Stimulated activated CD4-positive, alpha-beta T cell treated with anti-CD3 and anti-CD28 coated beads, Interleukin-2, amount 100 ng/mL, for 4 hours (primary cell): ENCODE measurements at places on chromosomes 16 and 17.

GRCh38 chr17:59601130-59601529 is 18.6 kb upstream of the CLTC start:
- no peak for DNase-seq

DNA sequence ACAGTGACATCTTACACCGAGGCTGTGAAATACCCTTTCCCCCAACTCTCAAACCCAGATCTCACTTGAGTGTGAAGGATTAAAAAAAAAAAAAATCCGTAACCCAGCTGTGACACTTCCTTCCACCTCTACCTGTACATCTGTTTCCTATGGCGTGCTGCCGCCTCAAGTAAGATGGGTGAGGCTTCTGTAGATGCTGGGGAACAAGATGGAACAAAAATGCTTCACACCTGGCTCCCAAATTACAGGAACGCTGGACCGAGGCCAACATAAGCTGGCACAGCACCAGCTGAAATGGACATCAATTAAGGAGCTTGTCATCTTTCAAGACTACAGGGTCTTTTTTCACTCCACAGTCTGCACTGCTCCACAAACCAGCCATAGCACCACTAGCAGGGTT is 95.9 kb downstream of the HIC1 start:
- no peak for DNase-seq

DNA sequence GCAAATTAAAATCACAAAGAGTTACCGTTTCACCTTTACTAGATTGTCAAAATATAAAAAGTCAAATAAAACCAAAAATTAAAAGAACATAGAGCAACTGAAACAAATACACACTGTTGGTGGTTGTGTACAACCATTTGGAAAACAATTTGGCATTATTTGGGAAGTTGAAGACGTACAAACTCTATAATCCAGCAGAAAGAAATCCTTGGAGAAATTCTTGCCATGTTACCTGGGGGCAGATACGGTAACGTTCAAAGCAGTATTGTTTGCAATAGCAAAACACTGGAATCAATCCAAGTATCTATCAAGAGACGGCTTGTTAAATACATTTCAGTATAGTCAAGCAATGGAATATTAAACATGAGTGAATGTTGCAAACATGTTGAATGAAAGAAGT is 56.7 kb downstream of the TBX4 start:
- no peak for DNase-seq

DNA sequence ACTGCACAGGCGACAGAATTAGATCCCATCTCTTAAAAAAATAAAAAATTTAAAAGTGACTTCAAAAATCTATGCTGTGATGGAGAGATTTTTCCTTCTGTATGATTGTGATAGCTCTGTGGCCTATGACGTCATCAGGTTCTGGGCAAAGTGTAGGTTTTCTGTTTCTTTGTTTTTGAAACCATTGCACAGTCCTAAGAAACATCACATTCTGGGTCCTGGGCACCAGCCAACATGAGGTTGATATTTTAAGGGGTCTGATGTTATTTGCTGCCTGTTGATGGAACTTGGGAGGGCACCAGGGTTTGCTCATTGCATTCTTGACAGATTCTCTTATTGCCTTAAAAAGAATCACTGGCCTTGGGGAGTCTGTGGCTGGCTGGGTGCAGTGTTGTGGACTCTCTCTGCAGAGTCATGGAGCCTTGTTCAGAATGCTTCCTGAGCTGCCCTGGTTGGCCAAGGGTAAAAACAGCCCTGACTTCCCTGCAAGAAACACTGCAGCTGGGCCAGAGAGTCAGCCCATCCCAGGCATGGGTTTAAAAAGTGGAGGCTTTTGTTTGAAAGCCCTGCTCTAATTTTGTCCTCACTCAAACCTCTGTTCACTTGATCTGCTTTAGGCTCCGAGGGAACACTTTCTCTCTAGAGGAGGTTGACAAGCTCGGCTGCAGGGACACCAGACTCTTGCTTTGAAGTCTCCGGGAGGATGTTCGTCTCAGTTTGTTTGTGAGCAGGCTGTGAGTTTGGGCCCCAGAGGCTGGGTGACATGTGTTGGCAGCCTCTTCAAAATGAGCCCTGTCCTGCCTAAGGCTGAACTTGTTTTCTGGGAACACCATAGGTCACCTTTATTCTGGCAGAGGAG is 10.5 kb upstream of the CYLD start:
- no peak for DNase-seq

GRCh38 chr17:82915010-82915756 is 75.4 kb upstream of the ZNF750 start:
- DNase-seq, result no peak

GRCh38 chr16:28260193-28260592 is 32.1 kb upstream of the SBK1 start:
- no peak for DNase-seq
